ENCODE measurements at places on chromosomes 7 and 10.

GRCh38 chr7:137834552-137834951, 12.2 kb downstream of the DGKI start:
- no peak for DNase-seq

GRCh38 chr10:3048119-3049019, 19.0 kb upstream of the PFKP start:
- DNase-seq = no peak

- no peak for DNase-seq
These were observed 9.6 kb upstream of the KCP start for GRCh38 chr7:128919881-128920799.

GRCh38 chr10:24292304-24293293, 83.7 kb downstream of the KIAA1217 start:
- DNase-seq = no peak

- no peak for DNase-seq
These were observed 87.1 kb upstream of the STEAP1 start for GRCh38 chr7:90067171-90067570.

GRCh38 chr7:133584956-133585668, 332.2 kb downstream of the EXOC4 start:
- DNase-seq = no peak

- no peak for DNase-seq
These were observed 32.7 kb downstream of the LGI1 start for GRCh38 chr10:93790439-93790838.

DNA sequence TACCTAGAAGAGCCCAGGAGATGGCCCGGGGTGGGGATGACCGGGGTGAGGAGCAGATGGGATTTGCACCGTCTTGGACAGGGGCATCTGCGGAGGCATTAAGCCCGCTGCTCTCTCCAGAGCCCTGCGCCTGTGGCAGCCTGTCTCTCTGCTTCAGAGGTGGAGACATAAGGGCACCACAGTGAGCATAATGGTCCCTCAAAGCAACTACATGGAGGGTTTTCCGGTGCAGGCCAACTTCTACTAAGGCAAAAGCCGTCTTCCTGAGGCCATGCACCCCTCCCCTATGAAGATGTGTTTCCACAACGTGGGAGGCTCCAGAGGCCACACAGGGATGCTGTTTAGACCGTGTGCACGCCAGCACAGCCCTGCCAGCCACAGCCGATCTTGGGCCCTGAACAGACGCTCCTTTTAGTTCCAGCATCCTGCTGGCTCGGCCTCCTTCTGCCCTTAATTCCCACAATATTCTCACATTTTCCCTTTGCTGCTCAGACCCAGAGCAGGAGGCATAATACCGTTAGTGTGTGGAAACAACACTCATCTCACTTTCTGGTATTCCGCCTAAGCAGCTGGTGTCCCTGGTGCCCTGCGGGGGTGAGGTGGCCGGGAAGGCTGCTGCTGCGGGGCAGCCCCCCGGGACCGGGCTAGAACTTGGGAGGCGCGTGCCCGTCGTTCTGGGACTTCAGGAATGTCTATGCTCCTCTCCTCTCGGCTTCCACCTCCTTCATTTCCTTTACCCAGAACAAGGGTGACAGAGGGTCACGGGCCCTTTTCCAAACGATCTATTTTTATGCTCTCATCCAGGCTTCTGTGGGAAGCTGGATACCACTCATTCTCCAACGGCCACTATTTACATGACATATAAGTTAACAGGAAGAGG, 266.9 kb downstream of the TNS3 start:
- no peak for DNase-seq

DNA sequence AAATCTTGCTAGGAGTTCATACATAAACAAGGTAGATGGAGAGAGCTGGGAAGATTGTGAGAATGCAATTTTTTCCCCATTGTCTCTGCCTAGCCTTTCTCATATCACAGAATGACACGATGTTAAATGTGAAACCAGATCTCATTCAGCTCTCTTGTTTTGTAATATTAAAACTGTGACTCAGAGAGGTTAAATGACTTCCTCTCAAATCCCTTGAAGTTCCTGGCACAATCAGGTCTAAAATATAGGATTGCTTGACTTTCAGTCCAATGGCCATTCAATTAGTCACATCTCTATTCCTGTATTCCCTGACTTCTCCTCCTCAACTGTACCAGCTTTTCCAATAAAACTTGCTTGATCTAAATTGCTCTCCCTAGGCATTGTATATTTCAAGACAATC, 3.1 kb downstream of the ANKRD22 start:
- DNase-seq = peak; percentile 15

- DNase-seq = no peak
These were observed 57.6 kb downstream of the LYZL1 start for GRCh38 chr10:29346296-29347001.

DNA sequence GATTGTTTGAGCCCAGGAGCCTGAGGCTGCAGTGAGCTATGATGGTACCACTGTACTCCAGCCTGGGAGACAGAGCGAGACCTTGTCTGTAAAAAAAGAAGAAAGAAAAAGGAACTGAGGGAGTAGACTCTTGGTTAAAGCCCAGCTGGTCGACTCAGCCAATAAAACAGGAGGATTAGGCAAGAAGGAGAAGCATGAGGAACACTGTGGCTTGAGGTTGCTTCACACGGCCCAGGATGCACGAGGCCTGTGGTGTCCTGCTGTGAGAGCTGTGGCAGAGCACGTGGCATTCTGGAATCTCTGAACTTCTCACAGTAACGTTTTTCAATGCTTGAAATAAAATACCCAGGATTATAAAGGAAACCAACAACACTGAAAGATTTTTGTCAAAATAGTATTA, 93.3 kb downstream of the CUL2 start:
- no peak for DNase-seq

- peak; percentile 16 for DNase-seq
These were observed 14.0 kb downstream of the AMZ1 start for GRCh38 chr7:2701832-2702593.

- no peak for DNase-seq
These were observed 6.4 kb downstream of the FBH1 start for GRCh38 chr10:5896208-5897052.

DNA sequence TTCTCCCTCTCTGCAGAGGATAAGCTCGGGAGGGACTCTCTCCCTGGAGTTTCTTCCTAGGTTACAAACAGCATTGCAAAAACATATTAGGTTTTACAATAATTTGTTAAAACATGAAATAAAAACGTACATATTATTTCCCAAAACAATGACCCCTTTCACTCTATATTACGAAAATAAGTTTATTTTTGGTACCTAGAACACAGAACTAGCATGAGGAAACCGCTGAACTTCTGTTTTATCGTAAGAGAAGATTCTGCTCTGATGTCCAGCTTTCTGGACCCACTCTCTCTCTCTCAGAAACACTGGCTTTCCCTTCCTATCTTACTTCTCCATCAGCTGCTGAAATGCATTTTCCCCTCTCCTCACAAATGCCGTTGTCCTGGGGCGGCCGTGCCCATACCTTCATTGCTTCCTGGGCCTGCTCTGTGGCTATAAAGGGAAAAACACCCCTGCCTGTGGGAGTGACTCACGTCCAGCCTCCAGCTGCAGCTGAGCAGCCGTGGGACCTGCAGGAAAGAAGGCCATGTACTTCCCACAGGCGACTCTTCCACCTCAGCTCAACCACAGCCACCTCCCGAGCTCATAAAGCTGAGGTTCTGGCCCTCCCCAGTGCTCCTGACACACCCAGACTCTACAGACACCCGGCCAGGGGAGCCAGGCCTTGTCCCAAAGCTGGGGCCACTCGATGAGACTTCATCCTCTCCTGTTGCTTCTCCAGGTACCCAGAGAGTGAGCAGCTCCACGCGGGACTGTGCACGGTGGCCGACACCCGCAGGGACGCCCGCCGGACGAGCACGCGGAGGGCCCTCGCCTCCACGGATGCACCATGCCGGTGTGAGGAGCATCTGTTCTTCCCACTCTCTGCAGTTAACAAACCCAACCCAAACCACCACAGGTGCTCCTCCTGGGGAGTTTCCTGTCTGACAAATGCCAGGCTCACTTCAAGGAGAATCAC, 3.1 kb downstream of the GPER1 start:
- no peak for DNase-seq

- no peak for DNase-seq
These were observed 26.3 kb downstream of the CPXM2 start for GRCh38 chr10:123865350-123865749.

- DNase-seq = no peak
These were observed 77.6 kb upstream of the SFMBT2 start for GRCh38 chr10:7488418-7488829.

DNA sequence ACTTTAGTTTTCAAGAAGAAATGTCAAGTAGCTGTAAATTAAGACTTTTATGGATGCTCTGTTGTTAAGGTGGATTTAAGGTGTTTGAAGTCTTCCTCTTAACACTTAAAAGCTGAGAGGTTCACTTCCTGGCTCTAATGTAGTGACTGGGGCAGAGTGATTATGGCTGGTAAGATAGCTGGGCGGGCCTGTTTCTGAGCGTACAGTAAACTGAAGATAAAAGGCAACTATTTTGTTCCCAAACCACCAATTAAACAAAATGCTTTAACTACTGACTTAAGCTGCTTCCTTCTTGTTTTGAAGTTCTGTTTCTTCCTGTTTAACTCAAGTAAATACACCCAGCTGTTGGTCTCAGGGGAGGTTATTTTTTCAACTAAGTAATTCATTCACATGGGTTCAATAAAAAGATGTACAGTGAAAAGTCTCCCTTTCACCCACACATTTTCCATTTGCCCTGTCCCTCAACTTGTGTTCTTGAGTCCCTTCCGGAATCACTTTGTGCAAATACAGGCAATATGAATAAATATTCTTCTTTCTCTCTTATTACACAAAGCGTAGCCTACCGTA, 19.3 kb downstream of the VWA2 start:
- no peak for DNase-seq

GRCh38 chr10:86944471-86944870, 12.9 kb downstream of the MMRN2 start:
- DNase-seq = no peak

GRCh38 chr7:129854401-129854800, 98.4 kb downstream of the UBE2H start:
- DNase-seq = no peak

- DNase-seq = no peak
These were observed 131.9 kb downstream of the LYZL1 start for GRCh38 chr10:29420744-29421143.

DNA sequence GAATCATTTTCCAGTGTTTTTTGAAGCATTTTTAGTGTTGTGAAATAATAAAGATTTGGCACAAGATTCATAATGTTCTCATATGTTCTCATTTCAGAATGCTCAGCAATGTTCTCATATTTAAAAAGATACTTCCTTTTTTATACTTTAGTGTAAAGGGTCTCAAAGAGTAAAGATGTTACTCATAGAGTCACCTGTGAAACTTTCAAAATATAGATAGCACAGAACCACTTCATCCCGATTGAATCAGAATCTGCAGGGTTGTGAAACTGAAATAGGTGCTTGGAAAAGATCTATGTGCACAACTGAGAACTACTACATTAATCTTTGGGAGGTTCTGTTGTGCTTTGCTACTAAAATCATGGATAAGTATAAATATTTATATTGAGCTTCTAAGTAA, 144.7 kb downstream of the MDFIC start:
- no peak for DNase-seq

DNA sequence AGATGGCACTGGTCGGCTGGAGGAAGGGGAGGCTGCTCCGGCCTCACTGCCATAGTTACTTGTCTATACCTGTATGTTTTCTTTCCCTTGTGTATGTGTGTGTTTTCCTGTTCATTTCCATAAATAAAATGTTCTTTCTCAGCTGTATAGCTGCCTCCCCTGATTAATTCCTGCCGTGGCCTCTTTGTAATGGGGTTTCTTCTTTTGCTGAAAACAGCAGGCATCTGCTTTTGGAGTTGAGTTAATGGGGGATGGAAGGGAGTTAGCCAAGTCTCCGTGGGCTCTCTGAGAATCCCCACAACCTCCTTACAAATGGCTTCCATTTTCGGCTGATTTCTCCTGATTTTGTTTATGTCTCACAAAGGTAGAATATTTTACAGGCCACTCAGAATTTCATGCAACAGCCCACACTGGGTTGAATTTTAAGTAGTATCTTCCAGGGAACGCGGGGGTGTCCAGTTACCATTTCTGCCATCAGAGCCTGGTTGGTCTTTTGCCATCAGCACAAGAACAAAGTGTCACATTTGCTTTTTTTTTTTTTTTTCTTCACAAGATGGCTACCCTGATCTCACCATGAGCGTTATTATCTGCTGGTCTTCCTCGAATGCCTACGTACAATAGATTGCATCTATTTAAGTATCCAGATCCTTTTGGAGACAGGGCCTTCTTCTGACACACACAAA, 88.1 kb upstream of the NRP1 start:
- no peak for DNase-seq

GRCh38 chr10:64396105-64396708, 875.0 kb downstream of the REEP3 start:
- DNase-seq = no peak

GRCh38 chr7:82375129-82375528, 68.4 kb downstream of the CACNA2D1 start:
- no peak for DNase-seq

DNA sequence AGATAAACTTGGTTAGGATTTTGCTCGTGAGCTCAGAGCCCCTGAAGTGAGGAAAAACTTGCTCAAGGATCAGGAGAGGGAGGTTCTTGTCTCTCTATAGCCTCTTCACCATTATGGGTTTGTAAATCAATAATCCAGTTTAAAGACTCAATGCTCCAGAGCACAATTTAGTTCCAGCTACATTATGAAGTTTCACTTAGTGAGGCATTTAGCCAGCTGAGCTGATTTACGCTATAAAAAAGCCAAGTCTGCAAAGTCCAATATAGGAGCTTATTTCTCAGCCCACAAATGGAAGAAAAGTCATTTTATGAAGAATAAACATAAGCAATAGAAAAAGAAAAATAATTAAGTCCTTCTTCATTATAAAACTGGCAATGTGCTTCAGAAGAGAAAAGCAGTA, 130.6 kb downstream of the STRA8 start:
- DNase-seq = no peak

GRCh38 chr7:100719523-100720278, 567 bp upstream of the EPO start:
- peak; percentile 21 for DNase-seq

DNA sequence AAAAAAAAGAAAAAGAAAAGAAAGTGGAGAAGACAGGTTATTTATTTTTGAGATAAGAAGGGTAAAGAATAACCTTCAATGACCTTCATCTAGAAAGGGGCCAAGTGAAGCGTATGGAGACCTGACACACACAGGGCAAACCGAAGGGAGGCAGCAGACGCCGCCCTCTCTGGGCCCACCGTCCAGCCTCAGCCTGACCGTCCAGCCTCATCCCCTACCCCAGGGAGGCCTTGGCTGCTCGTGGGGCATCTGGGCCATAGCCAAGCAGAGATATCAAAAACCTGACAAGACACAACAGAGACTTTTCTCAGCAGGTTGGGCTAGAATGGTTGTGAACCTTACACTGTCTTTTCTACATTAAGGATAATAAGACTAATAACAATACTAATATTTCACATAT, 10.9 kb downstream of the PRKAG2 start:
- no peak for DNase-seq

- no peak for DNase-seq
These were observed 18.9 kb upstream of the RAMP3 start for GRCh38 chr7:45138433-45139267.

GRCh38 chr7:101729241-101729883, 88.1 kb upstream of the CUX1 start:
- peak; percentile 42 for DNase-seq

GRCh38 chr10:60291344-60291930, 98.2 kb downstream of the ANK3 start:
- no peak for DNase-seq

Measured in NCI-H460 (cell line).